NCI-H2107 (cell line): ENCODE measurements at places on chromosomes 1 and 21.

GRCh38 chr1:197144570-197145325 lies 1.7 kb downstream of the ASPM start:
- no peak for DNase-seq

- no peak for DNase-seq
These were observed 39.1 kb upstream of the DPH5 start for GRCh38 chr1:101064697-101065096.

- no peak for DNase-seq
These were observed 76.0 kb upstream of the SOD1 start for GRCh38 chr21:31583498-31583897.

DNA sequence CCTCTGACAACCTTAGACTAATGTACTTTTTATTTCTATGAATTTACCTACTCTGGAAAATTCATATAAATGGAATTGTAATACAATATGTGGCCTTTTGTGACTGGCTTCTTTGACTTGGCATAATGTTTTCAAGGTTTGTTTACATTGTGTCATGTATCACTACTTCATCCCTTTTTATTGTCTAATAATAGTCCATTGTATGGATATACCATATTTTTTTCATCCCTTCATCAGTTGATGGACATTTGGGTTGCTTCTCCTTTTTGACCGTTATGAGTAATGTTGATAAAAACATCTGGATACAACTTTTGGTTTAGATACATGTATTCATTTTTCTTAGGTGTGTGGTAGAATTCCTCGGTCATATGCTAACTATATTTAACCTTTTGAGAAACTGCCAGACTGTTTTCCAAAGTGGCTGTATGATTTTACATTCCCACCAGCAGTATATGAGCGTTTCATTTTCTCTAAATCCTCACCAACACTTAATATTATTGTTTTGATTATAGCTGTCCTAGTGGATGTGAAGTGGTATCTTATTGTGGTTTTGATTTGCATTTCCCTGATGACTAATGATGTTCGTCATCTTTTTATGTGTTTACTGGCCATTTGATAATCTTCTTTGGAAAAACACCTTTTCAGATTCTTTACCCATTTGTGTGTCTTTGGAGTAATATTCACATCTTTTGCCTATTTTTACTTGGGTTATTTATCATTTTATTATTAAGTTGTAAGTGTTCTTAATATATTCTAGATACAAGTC lies 3.5 kb downstream of the RO60 start:
- DNase-seq, result no peak

DNA sequence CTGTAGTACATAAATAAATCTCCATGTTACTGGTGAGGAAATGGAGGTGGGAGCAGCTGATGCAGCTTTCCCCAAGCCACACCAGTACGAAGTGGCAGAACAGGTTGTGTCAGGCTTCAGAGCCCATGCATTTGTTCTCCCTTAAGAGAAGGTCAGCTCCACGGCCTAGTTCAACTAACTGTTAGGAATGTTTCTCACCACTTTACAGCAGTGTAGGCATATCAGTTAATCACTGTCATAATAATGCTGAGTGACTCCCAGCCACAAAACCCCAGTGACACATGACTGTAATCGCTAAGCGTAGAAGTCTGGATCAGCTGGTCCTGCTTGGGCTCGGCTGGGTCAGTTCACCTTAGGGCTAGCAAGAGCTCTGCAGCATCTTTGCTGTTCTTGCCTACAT lies 90.4 kb downstream of the VPS26C start:
- no peak for DNase-seq

GRCh38 chr21:42781150-42781970 lies 98.0 kb downstream of the WDR4 start:
- peak; percentile 41 for DNase-seq

GRCh38 chr1:176195547-176195946 lies 11.5 kb downstream of the COP1 start:
- no peak for DNase-seq

GRCh38 chr1:19582318-19582717 lies 61.8 kb upstream of the NBL1 start:
- DNase-seq, result no peak

GRCh38 chr1:76340056-76340455 lies 265.5 kb downstream of the ST6GALNAC3 start:
- no peak for DNase-seq

DNA sequence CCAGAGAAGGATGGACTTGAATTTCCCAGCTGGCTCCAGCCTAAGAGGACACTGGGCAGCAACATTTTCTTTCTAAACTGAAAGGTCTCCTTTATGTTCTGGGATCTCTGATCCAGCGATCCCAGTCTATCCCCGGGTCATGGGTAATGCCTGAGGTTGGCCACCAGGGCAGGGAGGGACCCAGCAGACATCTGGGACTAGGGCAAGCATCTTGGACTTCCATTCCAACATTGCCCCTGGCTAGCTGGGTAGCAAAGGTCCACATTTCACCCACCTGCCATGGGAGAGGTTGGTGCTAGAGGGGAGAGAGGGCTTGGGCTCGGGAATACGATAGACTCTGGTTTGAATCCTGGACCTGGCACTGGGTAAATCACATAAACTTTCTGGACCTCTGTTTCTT lies 84.6 kb downstream of the LRRN2 start:
- no peak for DNase-seq

- DNase-seq, result no peak
These were observed 204.2 kb downstream of the CHRM3 start for GRCh38 chr1:239590556-239590955.

DNA sequence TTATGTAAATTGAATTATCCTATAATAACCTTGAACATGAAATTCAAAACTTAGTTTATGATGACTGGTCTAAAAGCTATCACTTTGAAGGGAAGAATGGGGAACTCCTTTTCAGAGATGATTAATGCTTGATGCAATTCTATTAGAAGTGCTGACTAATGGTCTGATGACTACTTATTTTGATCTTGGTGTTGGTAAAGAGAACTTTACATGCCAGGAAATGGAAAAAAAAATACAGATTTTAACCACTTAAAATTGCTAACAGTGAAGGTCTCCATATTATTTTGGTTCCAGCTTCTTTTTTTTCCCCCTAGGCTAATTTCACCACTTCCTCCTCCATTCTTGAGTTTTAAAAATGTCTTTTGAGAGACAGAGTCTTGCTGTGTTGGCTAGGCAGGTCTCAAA lies 22.9 kb downstream of the S1PR1 start:
- DNase-seq, result no peak

- DNase-seq, result no peak
These were observed 32.8 kb upstream of the SLC45A1 start for GRCh38 chr1:8285103-8285502.

DNA sequence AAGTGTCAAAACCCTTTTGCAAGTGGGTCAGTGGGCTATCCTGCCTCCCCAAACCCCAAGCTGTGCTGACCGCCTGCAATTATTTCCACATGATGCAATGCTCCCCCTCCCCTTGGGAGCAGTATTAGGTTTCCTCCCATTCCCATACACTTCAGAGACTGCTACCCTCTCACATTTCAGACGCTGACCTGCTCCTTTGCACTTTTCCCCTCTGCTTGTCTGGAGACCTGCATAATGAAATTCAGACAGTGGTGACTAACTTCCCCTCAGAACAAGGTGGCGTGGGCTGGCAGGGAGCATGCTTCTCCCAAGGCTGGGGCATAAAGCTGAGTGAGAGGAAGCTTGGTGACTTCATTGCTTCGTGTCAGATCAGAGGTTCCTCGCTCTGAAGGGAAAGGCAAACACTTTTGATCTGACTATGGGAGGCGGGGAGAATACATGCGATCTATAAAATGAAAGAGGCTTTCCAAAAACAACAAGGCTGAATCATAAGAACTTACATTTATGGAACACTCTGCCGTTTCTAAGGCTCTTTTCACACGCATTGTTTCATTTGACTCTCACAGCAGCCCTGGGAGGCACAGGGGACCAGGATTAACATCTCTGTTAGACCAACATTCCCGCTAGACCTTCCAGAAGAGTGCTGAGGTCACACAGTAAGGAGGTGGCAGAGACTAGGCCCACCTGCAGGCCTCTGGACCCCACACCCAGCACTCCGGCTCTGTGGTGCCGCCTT lies 27.5 kb upstream of the ROR1 start:
- peak; percentile 41 for DNase-seq
